ENCODE measurements at places on chromosomes 1 and 21. TPM values are rescaled to one million over a fixed set of nuclear protein-coding genes. Genes with fewer than 3 reads are reported as not detected.
A peak's percentile ranks its signal among the peaks of the same experiment; 100 is the strongest.

- peak; percentile 83 for DNase-seq
Observed at GRCh38 chr1:152182944-152183361, 23.9 kb upstream of the RPTN start.

- no peak for DNase-seq
Observed at GRCh38 chr1:7681401-7681800, 89.7 kb upstream of the VAMP3 start.

PAQR7 gene
- total RNA-seq, result 4.5 TPM

GRCh38 chr1:168945870-168946269 is 160.6 kb upstream of the ATP1B1 start:
- DNase-seq, result no peak

GRCh38 chr1:5632224-5632623 is 360.0 kb downstream of the NPHP4 start:
- DNase-seq, result no peak

GRCh38 chr1:62288224-62288623 is 31.0 kb downstream of the KANK4 start:
- no peak for DNase-seq
